ENCODE measurements at places on chromosomes 2 and 18.

GRCh38 chr2:62956651-62957050 lies 94.0 kb upstream of the OTX1 start:
- DNase-seq: no peak

DNA sequence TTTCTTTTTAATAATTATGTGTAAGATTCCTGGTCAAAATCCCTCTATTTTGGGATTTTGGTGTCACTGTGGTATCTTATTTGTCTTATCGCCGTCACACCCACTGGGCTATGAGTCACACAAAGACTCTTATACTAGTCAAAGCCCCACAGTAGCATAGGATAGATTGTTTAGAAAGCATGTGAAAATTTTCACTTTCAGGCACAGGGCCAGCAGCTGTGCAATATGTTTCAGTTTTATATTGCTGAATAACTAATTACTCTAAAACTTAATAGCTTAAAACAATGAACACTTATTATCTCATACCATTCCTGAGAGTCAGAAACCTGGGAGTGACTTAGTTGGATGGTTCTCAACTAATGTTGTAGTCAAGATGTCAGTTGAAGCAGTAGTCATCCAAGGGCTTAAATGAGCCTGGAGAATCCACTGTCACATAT lies 24.0 kb downstream of the CFAP210 start:
- DNase-seq: no peak

DNA sequence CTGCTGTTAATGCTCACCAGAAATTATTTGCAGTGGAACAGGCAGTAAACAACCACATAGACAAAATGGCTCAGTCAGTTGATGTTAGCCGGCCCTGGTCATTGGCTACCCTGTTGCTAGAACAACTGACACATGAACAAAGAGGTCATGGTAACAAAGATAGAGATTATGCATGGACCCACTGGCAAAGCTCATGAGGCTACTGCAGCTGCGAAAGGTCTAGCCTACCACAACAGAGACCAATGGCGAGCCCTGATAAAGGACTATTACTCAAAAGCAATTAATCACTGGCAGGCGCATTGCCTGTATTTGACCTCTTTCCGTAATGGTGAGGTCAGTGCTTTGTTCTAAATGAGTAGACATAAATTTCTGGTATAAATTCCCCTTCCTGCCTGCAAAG lies 474.2 kb downstream of the DSC3 start:
- DNase-seq: no peak

DNA sequence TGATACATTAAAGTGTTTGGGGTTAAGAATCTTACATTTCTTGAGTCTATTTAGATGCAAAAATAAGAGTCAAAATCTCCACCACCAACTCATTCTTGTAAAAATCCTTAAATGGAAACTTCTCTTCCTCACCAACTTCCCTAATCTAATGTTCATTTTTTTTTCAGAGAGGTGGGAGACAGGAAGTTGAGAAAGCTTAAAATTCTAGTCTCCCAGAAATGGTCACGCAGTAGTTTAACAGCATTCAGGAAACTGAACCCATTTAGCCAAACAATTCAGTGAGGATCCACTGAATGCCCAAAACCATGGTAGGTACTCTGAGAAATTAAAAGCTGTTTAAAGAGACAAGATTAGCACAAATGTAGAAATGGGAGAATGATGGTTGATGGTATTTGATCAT lies 69.0 kb downstream of the TXNL1 start:
- no peak for DNase-seq

- DNase-seq: no peak
Measured at GRCh38 chr18:40917056-40917455, 1038.0 kb upstream of the PIK3C3 start.

- DNase-seq: peak; percentile 4
Measured at GRCh38 chr2:8761529-8762164, 75.8 kb downstream of the KIDINS220 start.

DNA sequence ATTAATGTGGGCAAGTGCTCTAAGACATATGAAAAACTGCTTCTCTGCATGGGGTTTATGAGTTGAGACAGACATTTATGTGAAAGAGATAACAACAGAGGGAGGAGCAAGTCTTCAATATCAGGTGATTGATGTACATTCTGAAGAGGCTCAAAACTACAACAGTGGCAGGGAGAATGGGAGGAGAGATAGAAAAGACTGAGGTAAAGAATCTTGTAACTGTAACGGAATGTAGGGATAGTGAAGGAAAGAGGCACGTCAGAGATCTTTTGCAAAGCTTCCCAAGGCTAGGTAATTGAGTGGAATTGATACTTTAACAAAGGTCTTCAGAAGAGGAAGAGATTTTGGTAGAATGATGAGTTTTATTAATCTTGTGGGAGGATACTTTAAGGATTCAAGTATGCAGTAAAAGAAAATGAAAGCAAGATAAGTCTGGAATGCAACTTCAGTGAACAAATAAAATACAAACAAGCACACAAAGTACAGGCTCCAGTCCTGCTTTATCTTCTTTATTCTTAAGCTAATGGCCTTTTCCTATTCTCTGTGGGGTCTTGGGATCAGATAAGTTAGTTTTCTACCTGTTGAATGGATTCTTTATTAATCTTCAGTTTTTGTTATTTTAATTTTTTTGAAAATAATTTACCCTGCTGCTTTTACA lies 15.0 kb downstream of the SMAD4 start:
- no peak for DNase-seq

- no peak for DNase-seq
Measured at GRCh38 chr2:85032621-85033020, 61.7 kb downstream of the KCMF1 start.

DNA sequence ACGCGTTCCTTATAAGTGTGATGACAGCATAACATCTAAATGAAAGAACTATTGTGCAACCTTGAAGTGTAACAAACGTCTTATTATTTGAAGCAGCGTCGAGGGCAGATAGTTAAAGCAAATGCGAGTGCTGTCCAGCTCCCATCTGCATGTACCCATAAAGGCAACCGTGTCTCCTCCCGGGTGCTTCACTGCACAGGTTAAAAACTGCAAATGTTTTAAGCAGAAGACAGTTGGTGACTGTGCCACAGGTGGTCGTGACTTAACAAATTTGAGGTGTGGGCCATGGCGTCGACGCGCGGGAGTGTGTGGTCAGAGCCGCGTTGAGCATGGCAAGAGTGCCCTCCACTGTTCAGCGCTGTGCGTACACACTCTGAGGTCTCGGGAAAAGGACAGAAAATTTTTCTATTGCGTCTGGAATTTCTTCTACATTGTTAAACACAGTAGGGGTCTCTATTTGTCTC lies 6.4 kb downstream of the SALL3 start:
- no peak for DNase-seq

GRCh38 chr2:62743506-62743905 lies 38.0 kb downstream of the EHBP1 start:
- DNase-seq: no peak

GRCh38 chr2:181158427-181158826 lies 178.0 kb downstream of the UBE2E3 start:
- DNase-seq: no peak

DNA sequence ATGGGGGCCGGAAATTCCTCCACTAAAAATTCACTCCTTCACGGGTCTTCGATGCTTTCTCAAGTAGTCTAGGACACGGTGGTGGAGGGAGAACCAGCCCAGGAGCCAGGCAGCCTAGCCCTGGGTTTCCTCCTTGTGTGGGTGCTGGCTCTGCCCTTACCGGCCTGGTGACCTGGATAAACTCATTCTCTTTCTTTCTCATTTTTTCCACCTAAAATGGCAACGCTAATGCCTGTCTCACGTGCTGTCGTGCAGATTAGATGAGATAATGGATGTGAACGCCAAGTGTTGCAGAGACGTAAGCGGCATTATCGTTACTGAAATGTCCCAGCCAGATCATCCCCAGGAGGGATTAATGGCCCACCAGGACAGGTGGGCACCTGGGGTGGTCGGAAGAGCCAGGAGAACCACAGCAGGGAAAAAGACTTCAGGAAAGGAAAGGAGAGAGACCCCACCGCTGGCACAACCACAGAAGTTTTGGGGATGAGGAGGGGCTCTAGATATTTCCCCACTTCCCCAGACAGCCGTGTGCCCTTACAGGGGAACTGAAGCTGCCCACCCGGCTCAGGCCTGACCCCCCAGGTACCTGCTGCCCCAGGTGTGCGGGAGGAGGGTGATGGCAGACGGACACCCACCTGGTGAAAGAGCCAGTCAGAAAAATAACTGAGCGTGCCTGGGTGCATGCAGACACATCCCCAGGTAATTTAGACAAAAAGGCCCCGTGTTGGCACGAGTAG lies 100.8 kb upstream of the ASAP2 start:
- no peak for DNase-seq

DNA sequence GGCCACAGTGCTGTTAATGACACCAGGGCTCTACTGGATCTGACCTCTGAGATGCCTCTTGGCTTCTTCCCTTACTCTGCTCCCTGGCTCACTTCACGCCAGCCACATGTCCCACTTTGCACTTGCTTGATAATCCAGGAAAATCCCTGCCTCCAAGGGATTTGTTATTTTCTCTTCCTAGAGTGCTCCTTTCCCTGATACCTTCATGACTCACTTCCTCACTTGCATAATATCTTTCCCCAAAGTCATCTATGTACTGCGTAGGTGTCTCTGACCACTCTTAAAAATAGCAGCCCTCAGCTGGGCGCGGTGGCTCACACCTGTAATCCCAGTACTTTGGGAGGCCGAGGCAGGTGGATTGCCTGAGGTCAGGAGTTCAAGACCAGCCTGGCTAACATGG lies 572.3 kb downstream of the PLCL1 start:
- no peak for DNase-seq

DNA sequence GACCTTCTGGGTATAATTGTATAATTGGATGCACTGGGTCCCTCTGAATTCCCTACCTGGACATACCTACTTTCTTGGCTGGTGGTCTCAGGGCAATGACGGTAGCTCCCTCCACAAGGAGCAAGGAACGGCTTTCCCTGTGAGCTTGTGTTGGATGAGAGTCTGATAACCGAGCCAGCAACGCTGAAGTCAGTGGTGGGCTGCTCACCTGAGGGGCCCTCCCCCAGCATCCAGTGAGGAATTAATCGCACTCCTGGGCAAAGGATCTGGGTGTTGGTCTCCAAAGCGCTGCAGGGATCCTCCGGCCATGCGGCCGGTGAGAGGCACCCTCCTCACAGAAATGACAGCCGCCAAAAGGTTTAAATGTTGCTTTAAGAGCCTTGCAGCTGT lies 47.1 kb downstream of the LONRF2 start:
- DNase-seq: no peak

DNA sequence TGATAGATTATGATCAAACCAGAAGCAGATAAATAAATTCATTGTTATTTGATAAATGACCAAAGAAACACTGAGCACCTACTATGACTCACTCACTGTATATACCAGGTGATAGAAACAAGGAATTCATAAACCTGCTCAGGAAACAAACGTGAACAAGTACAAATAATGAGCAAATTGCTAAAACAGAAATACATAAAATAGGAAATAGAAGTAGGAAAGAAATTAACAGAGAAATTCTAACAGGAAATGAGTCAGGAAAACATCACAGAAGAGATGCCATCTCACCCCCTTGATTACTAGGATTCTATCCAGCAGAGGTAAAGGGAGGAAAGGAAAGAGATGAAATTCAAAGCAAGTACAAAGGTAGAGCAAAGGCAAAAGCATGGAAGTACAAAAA lies 31.3 kb downstream of the EXOC6B start:
- no peak for DNase-seq

DNA sequence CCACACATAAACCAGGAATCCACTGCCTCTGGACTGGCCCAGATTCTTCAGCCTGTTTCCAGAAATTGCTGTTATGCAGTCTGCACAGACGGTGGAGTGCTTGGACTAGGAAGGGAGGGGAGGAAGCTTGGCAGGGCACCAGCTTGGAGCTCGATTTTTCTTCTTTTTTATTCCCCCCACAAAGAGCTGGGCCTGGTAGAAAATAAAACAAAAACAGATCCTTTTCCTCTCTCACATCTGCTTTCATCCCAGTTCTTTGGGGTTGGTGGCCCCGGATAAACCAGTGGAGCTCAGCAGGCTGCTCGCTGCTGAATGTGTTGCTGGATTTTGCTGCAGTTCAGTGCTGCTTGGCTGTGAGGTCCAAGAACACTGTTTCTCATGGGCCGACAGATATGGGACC lies 16.0 kb downstream of the LRRTM1 start:
- DNase-seq: no peak

GRCh38 chr2:238475034-238475433 lies 48.3 kb downstream of the ASB1 start:
- no peak for DNase-seq

GRCh38 chr2:219701847-219702634 lies 74.6 kb downstream of the SLC4A3 start:
- no peak for DNase-seq

DNA sequence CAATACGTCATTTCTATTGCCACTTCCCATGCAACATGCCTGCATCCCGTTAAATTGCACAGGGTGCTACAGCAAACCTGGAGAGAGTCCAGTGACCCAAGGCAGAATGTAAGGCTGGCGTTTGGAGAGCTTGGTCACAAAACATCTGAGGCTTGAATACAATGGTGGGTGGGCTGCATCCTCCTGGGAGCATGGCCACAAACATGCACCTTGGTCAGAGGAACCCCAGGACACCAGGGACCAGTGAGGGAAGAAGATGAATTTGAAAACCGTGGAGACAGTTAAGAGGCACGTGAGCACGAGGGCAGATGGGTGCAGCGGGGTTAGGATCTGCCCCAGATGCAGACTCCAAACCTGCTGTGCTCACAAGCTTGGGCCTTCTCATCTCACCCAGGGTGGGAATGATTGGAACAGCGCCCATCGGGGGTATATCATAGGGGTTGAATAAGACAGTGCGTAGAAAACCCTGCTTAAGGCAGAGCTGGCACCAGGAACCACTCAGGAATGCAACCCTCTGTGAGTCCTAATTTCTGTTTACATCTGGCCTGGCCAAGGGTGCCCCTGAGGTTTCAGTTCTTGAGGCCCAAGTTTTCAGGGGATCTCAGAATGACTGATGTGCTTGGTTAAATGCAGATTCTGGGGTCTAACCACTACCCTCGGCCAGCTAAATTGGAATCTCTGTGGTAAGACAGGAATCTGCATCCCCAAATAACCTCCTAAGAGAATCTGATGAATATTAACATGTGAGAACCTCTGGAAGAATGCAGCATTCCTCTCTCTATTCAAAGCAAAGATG lies 97.2 kb downstream of the ARL4C start:
- DNase-seq: no peak

- DNase-seq: no peak
Measured at GRCh38 chr2:7835693-7836680, 845.9 kb upstream of the ID2 start.

- no peak for DNase-seq
Measured at GRCh38 chr18:23986600-23987359, 27.8 kb upstream of the TTC39C start.
